ENCODE measurements at places on chromosomes 1 and 21. TPM values are rescaled to one million over a fixed set of nuclear protein-coding genes. Genes with fewer than 3 reads are reported as not detected.

- H3K4me1 ChIP-seq, result peaks cover 8% of the 10 kb centered on the region
- DNase-seq, result no peak
- H3K36me3 ChIP-seq, result no peaks in the 10 kb centered on the region
Measured at GRCh38 chr21:15425049-15425448, 304.7 kb upstream of the USP25 start.

GRCh38 chr1:115655306-115655663, 13.5 kb downstream of the VANGL1 start:
- no peak overlapping the region for H3K4me3 ChIP-seq
- H3K27me3 ChIP-seq, result peaks cover 1% of the 10 kb centered on the region
- H3K4me1 ChIP-seq, result peaks cover 7% of the 10 kb centered on the region

GRCh38 chr1:82564333-82564732, 763.6 kb downstream of the ADGRL2 start:
- no peak overlapping the region for H3K27ac ChIP-seq
- H3K36me3 ChIP-seq, result no peaks in the 10 kb centered on the region
- H3K27me3 ChIP-seq, result no peaks in the 10 kb centered on the region
- no peak overlapping the region for H3K4me3 ChIP-seq
- no peak for DNase-seq

DNA sequence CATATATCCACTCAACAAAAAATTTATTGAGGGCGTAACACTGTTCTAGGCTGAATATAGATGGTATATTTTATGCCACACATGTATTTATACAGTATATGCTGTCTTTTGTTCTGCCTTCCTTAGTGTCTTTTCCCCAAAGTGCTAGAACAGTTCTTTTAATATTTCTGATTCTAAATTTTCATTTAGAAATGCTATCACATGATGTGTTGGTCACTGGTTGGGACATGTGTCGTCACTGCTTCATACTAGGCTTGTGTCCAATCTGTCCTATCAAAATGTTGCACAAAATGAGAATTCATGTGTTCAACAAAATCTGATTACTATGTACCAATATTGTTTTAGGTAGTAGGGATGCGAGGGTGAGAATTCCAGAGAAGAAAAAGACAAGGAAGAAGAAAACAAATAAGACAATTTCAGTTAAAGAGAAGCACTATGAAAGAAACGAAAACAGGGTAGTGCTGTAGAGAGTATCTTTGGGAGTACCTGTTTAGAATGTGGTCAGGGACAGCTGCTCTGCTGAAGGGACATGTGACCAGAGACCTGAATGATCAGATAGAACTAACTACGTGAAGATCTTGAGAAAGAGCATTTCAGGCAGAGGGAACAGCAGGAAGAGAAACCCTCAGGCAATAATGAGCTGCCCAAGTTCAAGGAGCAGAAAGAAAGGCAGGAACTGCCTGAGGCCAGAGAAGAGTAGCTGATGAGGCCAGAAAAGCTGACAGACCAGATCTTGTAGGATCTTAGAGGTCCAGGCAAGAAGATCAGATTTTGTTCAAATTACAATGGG, 1.3 kb downstream of the KMO start:
- H3K4me1 ChIP-seq, result peaks cover 2% of the 10 kb centered on the region
- no peak for DNase-seq
- H3K36me3 ChIP-seq, result no peaks in the 10 kb centered on the region
- no peaks in the 10 kb centered on the region for H3K27me3 ChIP-seq

- DNase-seq, result no peak
- H3K4me1 ChIP-seq, result no peaks in the 10 kb centered on the region
- no peak overlapping the region for H3K4me3 ChIP-seq
- peaks cover 14% of the 10 kb centered on the region for H3K36me3 ChIP-seq
Measured at GRCh38 chr1:100306735-100307313, 40.8 kb downstream of the RTCA start.

DNA sequence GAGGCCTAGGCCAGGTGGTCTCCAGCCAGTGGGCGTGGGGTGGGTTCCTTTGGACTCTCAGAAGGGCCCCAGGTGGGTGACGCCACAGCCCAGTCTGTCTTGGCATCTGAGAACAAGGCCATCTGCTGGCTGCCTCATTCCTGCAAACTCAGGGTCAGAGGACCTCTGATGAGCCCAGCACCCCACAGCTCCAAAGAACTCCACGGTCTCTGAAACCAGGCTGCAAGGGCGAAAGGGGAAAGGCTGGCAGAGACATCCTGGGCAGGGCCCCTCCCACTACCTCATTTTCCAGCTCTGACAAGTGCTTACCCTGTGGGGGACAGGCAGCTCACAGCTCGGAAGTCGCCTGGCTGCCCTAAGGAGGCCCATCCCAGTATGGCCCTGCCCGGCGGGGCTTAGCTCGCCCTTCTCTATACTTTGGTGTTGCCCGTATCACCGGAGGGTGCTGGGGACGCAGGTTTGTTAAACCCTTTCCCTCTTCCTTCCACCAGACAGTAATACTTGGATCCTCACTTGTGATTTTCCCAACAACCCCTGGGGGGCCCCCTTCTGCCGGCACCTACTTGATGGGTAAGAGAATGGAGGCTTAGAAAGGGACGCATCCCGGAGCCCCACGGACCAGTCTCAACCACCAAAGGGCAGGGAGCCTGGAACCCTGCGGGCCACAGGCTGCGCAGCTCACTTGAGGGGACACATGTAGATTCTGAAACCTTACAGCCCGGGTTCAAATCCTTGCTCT, 10.9 kb upstream of the EDN2 start:
- DNase-seq, result no peak
- no peaks in the 10 kb centered on the region for H3K36me3 ChIP-seq

DNA sequence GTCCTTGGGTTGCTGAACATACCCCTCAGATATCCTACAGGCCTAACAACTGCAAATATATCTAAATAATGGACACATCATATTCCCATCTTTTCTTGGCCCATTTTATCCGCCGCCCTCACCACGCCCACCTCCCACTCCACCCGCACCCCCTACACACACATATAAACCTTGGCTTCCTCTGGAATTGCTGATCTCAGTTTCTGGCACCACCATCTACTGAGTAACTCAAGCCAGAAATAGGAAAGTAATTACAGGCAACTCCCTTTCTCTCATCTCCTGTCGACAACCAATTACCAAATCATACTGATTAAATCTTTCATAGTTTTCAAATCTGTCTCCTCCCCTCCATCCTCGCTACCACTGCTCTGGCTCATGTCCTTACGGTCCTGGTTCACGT, 4.7 kb downstream of the RGS8 start:
- DNase-seq, result no peak
- no peaks in the 10 kb centered on the region for H3K4me1 ChIP-seq
- H3K4me3 ChIP-seq, result no peak overlapping the region
- H3K27ac ChIP-seq, result no peak overlapping the region
- peaks cover 25% of the 10 kb centered on the region for H3K27me3 ChIP-seq
- H3K36me3 ChIP-seq, result no peaks in the 10 kb centered on the region

- DNase-seq, result no peak
- H3K27me3 ChIP-seq, result no peaks in the 10 kb centered on the region
- no peaks in the 10 kb centered on the region for H3K36me3 ChIP-seq
Measured at GRCh38 chr1:180643693-180644092, 11.9 kb downstream of the XPR1 start.

DNA sequence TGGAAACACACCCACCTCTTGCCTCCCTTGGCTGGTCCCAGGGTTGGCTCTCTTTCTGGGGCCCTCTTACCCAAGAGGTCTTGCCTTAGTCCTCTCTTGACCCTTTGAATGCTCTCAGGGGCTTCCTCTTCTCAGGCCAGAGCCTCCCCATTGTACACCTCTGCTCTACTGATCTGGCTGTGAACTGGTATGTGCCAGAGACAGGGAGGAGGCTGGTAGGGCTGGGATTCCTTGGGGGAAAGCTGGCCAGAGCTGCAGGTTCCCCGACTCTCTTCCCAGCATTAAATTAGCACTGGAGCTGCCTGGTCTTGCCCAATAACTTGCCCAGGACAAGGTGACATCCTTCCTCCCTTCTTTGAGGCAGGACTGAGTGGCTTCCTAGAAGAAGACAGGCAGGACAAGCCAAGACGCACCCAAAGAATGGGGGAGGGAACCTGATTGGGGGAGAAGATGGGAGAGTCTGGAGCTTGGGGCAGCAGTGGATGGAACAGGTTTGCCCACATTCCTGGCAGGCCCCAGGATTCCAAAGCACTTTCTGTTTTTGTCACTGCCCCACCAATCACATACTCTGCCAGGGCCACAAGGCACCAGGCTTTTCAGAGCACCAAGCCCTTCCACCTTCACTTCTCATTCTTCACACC, 37.2 kb upstream of the CITED4 start:
- H3K4me1 ChIP-seq, result no peaks in the 10 kb centered on the region
- H3K27me3 ChIP-seq, result no peaks in the 10 kb centered on the region
- H3K27ac ChIP-seq, result no peak overlapping the region
- H3K36me3 ChIP-seq, result peaks cover 10% of the 10 kb centered on the region

DNA sequence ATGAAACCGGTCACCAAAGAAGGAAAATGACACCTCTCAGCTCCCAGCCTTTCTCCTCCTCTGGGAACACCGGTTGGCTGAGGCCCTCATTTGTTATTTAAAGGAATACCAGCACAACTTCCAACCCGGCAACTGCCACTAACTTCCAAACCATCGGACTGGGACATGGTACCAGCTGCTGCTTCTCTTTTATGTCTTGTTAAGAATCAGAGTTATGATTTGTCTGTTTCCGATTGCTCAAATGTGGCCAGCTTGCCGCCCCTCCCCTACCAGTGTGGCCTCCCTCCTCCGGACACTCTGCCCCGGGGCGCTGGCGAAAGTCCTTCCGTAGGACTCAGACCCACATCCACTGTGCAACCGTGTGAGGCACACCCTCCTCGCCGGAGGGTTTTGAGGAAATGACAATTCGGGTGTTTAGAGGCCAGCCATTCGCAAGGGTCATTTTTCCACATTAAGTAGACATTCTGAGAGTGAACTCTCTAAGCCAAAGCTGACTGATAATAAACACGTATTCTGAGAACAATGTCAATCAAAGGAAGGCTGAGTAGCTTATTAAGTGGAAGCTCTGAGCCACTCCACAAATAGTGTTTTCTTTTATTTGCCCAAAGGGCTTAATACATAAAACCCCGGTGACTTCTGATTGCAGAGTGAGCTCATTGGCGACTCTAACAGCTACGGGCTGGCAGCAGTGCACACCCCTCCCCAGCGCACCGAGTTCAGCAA, 5.5 kb downstream of the RIPK4 start:
- H3K36me3 ChIP-seq, result no peaks in the 10 kb centered on the region
- no peak overlapping the region for H3K27ac ChIP-seq
- no peak for DNase-seq
- peaks cover 47% of the 10 kb centered on the region for H3K27me3 ChIP-seq
- peaks cover 14% of the 10 kb centered on the region for H3K4me1 ChIP-seq

DNA sequence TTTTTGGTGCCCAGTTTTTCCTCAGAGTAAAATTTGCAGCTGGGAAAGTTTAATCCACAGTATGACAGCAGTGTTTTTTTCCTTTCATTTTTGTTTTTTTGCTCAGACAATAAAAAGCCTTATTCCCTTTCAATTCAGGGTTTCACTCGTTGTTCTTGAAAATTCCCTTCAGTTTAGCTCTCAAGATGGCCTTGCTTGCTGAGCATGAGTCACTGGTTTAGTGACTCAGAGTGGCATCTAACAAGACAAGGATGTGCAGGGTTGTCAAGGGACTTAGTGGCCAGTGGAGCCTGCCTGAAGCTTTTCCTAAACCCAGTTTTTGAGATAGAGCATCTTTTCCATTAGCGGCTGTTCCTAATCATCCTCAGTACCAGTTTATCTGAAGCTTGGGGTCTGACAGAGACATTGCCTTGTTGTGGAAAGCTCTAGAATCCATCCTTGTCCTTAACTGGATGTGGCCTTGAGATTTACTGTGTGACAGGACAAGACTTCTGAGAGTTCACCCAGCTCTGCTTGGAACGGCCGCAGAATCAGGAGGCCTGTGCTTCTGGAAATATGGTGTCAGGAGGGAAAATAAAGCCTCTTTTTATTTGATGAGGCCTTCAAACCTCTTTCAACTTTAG, 48.4 kb upstream of the DNAJC6 start:
- no peak overlapping the region for H3K27ac ChIP-seq
- no peak for DNase-seq
- H3K4me3 ChIP-seq, result no peak overlapping the region
- H3K36me3 ChIP-seq, result no peaks in the 10 kb centered on the region
- H3K27me3 ChIP-seq, result peaks cover 6% of the 10 kb centered on the region

- no peak overlapping the region for H3K27ac ChIP-seq
- H3K4me1 ChIP-seq, result no peaks in the 10 kb centered on the region
- no peaks in the 10 kb centered on the region for H3K36me3 ChIP-seq
- H3K4me3 ChIP-seq, result no peak overlapping the region
- H3K27me3 ChIP-seq, result no peaks in the 10 kb centered on the region
Measured at GRCh38 chr1:215794156-215794555, 227.1 kb downstream of the KCTD3 start.

DNA sequence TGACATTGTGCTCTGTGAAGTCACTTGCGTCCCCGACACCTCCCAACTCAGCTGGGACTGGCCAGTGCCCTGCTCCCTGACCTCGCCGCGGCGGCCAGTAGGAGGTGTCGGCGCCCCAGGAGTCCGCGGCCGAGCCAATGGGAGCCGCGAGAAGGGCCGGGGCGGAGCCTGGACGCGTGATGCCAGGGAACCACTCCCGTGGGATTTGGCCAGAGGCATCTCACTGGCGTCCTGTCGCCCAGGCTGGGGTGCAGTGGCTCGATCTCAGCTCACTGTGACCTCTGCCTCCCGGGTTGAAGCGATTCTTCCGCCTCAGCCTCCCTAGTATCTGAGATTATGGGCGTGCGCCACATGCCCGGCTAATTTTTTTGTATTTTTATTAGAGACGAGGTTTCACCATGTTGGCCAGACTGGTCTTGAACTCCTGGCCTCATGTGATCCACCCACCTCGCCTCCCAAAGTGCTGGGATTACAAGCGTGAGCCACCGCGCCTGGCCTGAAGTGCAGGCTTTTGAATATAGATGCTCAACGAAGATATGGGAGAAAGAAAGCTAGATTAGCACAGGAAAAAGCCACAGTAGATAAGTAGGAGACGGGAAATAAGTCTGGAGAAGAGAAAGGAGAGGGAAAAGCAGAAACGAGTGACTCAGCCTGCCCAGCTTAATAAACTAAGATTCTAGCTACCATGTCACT, 38.0 kb downstream of the ZBTB8OS start:
- H3K36me3 ChIP-seq, result no peaks in the 10 kb centered on the region

- peaks cover 6% of the 10 kb centered on the region for H3K4me1 ChIP-seq
- no peak overlapping the region for H3K27ac ChIP-seq
- no peak overlapping the region for H3K4me3 ChIP-seq
- H3K27me3 ChIP-seq, result no peaks in the 10 kb centered on the region
- no peak for DNase-seq
Measured at GRCh38 chr1:160781914-160782689, 13.9 kb upstream of the LY9 start.

GRCh38 chr1:15158506-15159165, 5.1 kb downstream of the TMEM51 start:
- peaks cover 18% of the 10 kb centered on the region for H3K4me1 ChIP-seq
- DNase-seq, result no peak
- peaks cover 20% of the 10 kb centered on the region for H3K27me3 ChIP-seq
- H3K27ac ChIP-seq, result no peak overlapping the region
- H3K36me3 ChIP-seq, result no peaks in the 10 kb centered on the region
- H3K4me3 ChIP-seq, result no peak overlapping the region

The NBPF6 gene
- total RNA-seq, result 0.16 TPM

The LRRC38 gene
- total RNA-seq, result not detected

The DIO1 gene
- not detected for total RNA-seq

The CRNN gene
- not detected for total RNA-seq

The OR2T3 gene
- total RNA-seq, result not detected

The ANGPTL7 gene
- total RNA-seq, result not detected
